ENCODE measurements at places on chromosomes 2 and 18.

GRCh38 chr2:19833978-19834377 is 67.8 kb downstream of the TTC32 start:
- no peak for DNase-seq

DNA sequence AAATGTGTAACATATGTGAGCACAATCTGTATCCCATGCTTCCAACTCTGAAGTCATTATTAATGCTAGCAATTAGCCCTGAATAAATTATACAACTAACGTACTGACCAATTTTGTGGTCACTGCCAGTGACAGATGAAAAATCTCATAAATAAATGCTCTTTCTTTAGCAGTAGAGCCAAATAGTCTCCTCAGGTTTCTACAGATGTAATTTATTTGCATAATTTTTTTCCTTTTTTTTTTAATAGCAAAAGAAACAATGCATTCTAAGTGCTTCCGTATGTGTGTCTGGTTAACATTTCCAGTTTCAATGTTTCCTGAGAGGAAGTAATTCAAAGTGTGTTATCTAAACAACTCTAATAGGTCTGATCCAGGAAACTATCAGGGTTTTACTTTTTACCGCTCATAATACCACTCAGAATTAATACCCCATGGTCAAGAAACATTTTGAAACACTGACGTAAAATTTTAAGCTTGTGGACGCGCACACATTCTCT is 108.4 kb downstream of the MEP1B start:
- DNase-seq = no peak

DNA sequence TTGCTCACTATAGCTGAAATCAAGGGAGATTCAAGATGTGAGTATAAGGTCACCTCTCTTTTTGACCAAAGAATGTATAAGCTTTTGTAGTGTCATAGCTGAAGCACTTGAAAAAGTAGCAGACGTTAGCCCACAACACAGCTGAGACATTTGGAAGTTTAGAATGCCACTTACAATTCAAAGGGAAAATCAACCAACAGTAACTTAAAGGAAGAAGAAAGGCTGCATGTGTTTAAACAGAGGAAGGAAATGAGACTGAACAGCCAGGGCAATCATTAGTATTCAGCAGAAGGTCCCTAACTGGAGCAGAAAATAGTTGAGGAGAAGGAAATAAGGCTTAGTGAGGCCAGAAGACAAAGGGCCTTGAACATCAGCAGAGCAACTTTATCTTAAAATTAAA is 23.5 kb upstream of the SCG2 start:
- no peak for DNase-seq

DNA sequence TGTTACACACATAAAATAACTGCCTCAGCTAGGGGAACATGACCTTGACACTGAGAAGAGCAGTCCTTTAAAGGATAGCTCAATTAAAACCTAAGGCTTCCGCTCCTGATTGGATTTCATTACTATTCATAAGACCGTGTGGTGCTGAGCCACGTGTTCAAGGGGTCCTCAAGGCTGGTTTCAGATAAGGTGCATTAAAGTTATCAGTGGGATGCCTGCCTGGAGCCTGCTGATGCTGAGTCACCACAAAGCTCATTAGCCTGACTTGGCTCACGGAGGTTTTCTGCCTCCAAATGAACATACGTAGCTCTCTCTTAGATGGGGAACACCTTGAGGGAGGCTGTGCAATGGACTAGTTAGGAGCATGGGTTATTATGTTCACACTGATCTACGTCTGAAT is 518.9 kb downstream of the TDRD15 start:
- DNase-seq = peak; percentile 13

GRCh38 chr2:33166287-33166881 is 219.6 kb downstream of the LTBP1 start:
- no peak for DNase-seq

DNA sequence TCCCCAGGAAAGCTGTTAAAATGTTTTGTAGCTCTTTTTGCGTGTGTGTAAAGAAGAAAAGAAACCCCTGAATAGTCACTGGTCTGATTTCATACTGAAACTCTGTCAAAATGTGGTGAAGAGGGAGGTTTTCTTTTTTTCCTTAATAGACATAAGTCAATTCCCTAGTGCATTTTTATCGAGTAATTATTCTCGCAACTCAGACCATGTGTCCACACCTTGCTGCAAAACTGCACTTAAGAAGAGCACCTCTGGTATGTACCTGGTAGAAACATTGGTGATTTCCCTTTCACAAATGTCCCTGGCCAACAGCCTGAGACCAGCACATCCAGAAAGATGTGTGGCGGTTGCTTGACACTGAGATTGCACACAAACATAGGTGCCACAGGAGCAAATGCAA is 159.9 kb downstream of the ZNF521 start:
- DNase-seq = no peak

GRCh38 chr2:27023740-27024139 is 9.0 kb upstream of the TMEM214 start:
- no peak for DNase-seq

GRCh38 chr2:240435457-240435947 is at the start of gene GPC1:
Gene GPC1, plus strand, starts transcription at chr2:240435663. Its CDS starts 256 bp downstream, at chr2:240435919.
- peak; percentile 22 for DNase-seq

DNA sequence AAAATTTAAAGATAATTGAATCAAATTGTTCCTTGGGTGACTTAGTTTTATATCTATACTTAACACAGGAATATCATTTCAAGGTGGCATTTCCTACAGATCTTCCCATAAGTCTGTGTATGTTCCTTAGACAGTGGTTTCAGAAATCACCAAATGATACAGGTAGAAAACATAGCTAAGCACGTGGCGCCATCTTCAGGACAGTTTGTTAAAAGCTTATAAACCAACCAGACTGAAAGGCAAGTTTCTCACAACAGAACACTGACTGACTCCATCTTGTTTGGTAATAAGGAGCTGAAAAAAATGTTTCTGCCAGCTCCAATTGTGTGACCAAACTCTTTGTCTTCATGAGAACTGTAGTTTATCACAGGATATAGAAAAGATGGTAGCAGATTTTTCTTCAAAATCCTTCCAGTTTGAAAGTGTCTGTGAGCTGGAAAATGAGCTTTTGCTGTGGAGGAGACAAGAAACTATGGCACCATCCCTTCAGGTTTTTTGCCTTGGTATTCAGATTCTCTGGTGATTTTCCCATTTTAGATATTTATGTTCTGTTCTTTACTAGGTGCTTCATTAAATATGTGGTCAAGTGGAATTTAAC is 34.8 kb upstream of the NEUROD1 start:
- peak; percentile 78 for DNase-seq

- DNase-seq = no peak
Measured at GRCh38 chr2:88247531-88247930, 77.4 kb downstream of the THNSL2 start.

- no peak for DNase-seq
Measured at GRCh38 chr2:11858883-11859282, 112.5 kb downstream of the LPIN1 start.

- no peak for DNase-seq
Measured at GRCh38 chr2:85537600-85538506, 1.1 kb upstream of the MAT2A start.

GRCh38 chr18:56475250-56475649 is 163.1 kb downstream of the TXNL1 start:
- DNase-seq = no peak

- peak; percentile 49 for DNase-seq
Measured at GRCh38 chr2:7427293-7428060, 510.3 kb downstream of the RNF144A start.

DNA sequence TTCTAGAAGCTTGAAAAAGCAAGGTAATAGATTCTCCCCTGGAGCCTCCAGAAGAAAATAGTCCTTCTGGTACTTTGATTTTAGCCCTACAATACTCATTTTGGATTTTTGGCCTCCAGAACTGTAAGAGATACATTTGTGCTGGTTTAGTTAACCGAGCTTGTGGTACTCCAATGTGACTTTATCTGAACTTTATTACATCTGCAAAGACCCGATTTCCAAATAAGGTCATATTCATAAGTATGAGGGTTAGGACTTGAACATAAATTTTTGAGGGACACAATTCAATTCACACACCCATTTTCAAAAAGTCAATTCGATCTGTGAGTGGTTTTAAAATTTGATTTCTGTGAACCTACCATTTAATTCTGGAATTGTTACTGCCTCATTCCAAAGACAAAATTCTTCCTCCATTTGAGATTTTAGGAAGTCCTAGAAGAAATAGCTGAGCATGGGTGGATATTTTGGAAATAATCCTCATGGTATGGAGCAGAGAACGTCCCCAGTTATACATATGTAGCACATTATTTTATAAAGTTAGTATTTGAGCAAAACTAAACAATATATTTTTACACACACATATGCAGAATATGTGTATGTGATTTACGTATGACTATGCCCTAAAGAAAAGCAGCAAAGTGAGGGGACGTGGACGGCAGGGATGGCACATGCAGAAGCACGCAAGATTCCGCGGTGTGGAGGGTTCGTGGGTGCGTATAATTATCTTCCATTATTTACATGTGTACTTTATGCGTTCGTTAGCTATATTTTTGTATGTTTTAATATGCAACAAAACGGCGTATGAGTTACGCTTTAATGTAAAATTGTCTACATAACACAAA is 905 bp upstream of the NUP35 start:
- DNase-seq = no peak

- no peak for DNase-seq
Measured at GRCh38 chr2:131146231-131146630, 41.1 kb downstream of the PLEKHB2 start.

DNA sequence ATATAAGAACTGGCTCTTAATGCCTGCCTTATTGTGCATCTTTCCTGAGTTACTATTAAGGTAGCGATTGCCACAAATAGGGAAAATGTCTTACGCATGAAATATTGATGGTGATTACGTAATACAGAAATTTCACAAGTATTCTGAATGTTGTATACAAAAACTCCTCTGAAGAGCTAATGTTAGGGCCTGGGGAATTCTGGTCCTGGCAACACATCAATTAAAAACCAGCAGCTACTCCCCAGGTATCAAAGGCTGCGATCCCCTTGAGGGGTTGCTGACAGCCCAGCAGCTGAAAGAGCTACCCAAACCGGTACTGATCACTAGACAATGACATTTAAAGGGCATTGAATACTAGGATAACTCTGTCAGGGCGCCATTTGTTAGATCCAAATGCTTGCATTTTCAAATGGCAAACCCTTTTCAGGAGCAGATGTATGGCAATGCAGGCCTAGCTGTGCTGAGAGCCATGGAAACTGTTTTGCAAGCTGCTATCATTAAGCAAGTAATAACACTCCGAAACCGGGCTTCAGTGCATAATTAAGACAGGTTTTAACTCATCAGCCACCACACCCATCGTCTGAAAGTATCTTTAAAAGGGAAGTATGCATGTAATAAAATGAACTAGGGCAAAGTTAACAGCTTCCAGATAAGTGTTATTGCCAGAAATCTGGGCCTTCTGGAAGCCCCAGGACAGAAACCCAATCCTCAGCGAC is 78.4 kb downstream of the CLHC1 start:
- no peak for DNase-seq

DNA sequence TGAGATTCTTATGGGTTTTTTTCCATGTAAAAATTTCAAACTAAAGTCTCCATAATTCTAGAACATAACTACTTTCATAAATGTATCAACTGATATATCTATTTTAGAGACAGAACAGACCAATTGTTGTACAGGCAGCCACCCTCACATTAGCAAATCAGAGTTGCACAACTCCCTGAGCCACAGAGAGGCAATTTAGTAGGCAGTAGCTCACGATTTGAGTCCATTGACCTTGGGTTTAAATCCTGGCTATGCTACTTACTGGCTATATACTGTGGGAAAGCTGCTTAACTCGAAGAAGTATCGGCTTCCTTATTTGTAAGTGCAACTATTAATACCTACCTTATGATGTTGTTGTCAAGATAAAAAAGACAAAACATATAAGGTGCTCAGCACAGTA is 16.2 kb downstream of the MTIF2 start:
- DNase-seq = no peak

DNA sequence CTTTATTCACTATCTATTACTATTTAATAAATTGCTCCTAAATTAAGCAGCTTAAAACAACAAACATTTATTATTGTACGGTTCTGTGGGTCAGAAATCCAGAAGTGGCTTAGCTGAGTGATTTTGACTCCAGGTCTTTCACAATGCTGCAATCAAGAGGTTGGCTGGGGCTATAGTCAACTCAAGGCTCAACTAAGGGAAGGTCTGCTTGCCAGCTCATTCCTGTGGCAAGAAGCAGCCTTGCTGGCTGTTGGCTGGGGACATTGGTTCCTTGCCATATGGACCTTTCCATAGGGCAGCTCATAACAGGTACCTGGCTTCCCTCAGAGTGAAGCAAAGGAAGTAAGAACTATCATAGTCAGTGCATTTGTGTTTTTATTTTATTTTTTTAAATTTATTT is 5.0 kb upstream of the MRPL19 start:
- no peak for DNase-seq

- DNase-seq = no peak
Measured at GRCh38 chr2:42386682-42387081, 25.7 kb upstream of the COX7A2L start.

DNA sequence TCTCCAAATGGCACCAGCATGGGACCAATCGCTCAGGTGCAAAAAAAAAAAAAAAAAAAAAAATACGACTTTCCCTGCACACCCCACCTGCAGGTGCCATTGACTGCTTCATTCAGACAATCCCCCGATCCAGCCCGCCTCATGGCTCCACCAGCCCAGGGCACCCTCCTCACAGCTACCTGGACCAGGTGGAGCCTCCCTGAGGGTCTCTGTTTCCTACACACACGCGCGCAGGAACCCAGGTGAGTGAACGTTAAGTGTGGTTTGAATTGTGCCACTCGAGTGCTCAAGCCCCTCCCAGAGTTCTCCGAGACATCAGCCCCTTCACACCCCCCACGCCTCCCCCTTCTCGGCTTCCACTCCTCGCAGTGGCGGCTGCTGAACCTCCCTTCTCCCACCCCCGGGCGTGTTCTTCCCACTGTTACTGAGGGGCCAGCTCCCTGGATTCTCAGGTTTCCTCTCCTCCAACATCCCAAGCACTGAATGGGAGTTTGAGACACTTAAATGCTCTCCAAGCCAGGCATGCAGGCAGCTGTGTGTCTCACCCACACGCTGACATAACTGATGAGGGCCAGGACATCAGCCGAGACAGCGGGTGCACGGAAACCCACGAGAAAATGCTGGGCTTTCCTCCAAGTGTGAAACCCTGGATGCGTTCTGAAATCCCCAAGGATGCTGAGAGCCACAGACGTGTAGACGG is 88.8 kb upstream of the SNTG2 start:
- no peak for DNase-seq

- no peak for DNase-seq
Measured at GRCh38 chr2:158815658-158816057, 20.5 kb downstream of the DAPL1 start.

GRCh38 chr2:113370478-113371091 is 66.9 kb upstream of the ZNG1B start:
- DNase-seq = peak; percentile 68

DNA sequence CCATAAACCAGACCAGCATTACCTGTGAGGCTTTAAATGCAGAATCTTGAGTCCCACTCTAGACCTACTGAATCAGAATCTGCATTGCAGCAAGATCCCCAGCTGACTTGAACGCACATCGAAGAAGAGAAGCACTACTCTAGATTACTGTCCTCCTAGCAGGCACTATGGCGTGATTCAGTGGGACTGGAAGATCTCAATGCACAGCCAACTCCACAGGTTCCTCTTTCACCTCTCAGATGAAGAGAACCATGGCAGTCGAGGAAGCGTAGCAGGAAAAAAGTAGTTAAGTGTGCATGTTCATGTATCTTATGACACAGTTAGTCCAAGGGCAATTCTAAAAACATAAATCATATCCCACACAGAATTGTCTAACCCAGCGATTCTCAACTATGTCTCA is 97.4 kb downstream of the STK39 start:
- DNase-seq = no peak
